Left ventricle myocardium inferior (tissue), 1 donor: ENCODE measurements at places on chromosomes 12 and 14.

- no peak for DNase-seq
These were observed 144.1 kb upstream of the SEL1L start for GRCh38 chr14:81677736-81678135.

GRCh38 chr14:90058876-90059458 lies 2.8 kb upstream of the KCNK13 start:
- DNase-seq = no peak

GRCh38 chr12:124004233-124004875 lies 31.3 kb downstream of the ZNF664 start:
- DNase-seq = no peak

DNA sequence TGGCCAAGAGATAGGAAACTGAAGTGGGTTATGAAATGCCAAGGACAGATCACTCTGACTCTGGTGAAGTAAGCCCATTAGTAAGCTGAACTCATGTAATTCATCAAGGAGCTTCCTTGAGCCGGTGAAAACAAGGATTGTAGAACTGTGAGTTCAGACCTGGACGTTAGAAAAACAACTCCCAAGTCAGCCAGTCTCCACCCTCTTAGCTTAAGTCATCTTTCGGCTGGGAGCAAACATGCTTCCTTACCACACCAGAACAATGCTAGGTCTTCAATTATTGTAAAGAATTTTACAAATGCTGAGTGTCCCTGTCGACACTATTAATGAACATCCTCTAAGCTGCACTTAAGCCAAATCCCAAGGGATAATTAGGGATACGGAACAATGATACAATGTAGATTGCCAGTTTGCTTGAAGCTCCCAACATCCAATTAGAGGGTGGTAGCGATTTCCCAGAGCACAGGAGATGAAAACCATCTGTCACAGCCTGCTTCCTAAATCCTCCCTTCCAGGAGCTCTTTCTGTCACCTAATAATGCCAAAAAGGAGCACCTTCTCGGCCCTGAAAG lies 45.7 kb upstream of the VASH1 start:
- no peak for DNase-seq

GRCh38 chr12:126233625-126234024 lies 1168.4 kb downstream of the AACS start:
- no peak for DNase-seq

DNA sequence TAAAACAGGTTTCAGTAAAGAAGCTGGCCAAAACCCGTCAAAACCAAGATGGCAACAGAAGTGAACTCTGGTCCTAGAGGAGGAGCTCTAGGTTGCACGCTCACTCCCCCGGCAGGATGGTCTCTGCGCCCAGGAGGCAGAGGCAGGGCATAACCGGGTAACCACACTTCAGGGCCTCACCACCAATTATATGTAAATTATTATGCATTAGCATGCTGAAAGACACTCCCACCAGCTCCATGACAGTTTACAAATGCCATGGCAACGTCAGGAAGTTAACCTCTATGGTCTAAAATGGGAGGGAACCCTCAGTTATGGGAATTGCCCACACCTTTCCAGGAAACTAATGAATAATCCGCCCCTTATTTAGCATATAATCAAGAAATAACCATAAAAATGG lies 20.1 kb upstream of the SLC6A12 start:
- DNase-seq = no peak

DNA sequence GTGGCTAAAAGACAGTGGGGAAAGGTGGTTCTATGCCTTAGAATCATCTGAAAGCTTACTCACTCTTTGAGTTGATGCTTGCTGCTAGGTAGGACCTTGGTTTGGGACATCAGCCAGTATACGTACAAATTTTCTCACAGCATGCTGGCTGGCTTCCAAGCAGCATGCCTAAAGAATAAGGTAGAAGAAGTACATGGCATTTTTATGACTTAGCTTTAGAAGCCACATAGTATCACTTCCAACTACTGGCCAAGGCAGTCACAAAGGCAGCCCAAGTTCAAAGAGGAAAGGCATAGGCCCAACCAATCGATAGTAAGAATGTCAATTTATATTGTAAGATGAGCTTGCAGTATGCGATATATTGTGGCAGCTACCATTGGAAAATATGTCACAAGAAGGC lies 284.2 kb upstream of the CAND1 start:
- no peak for DNase-seq

- DNase-seq = peak; percentile 53
These were observed 70.2 kb upstream of the GPHB5 start for GRCh38 chr14:63388766-63389431.

DNA sequence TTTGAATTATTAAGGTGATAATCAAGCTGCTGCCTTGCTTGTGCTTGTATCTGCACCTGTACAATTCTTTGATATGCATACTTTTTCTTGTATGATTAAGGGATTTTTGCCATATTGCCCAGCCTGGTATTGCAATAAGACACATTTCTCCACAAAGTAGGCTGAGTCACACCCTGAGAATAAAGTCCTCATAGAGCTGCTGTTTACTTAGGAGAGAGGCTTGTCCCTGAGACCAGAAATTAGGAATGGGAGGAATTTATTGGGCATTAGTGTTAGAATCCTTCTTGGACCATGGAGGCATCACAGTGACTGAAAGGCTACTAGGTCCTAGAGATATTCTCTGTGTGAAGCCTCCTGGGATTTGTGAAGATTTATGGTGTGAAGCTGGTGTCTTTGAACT lies 506.8 kb upstream of the FBXO33 start:
- no peak for DNase-seq

DNA sequence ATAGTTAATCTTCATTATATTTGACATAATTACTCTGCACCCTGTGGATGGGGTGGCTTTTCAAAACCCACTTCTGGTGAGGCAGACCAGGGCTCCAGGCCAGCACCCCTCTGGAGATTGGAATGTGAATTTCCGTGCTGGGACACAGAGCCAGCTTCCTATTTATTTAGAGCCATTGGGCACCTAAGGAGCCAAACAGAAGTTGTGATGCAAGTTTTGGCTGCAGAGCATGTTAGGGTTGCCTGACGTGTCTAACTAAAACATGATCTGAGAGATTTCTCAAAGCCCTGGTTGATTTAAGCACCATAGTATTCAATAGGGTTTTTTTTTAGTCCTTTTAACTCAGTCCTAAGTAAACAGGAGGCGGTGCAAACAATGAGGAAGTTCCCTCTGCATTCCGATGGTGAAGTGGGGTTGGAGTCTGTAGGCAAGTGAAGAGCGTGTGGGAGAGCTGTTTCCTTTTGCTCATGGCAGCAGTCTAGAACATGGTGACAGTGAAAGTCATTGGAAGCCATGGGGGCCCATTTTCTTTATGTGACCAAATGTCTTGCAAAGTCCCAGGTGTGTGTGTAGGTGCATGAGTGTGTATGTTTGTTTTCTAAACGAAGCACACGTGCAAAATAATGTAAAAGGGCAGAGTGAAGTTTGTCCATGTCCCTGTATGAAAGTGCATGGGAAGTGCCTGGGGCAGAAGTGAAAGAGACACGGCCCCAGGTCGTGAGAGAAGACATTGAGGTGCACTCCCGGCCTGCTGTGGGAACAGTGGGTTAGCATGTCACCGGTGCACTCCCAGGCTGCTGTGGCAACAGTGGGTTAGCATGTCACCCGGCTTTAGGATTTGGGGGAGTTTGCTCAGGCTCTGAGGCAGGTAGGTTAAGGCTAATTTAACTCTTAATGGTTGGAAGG lies 117.7 kb downstream of the PRKCH start:
- peak; percentile 25 for DNase-seq

- peak; percentile 55 for DNase-seq
These were observed 4.1 kb upstream of the SLC7A7 start for GRCh38 chr14:22819151-22819988.

DNA sequence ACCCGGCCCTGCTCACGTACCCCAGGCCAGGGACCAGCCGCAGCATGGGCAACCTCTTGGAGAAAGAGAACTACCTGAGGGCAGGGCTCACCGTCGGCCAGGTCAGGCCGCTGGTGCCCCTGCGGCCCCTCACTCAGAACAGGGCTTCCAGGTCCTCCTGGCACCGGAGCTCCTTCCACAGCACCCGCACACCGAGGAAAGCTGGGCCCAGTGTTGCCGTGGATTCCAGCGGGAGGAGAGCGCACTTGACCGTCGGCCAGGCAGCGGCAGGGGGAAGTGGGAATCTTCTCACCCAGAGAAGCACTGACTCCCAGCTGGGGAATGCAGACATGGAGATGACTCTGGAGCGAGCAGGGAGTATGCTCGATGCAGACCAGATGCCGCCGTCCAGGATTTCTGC lies 7.9 kb upstream of the VAMP1 start:
- DNase-seq = no peak

- DNase-seq = no peak
These were observed 11.4 kb upstream of the NID2 start for GRCh38 chr14:52080158-52080800.

- DNase-seq = no peak
These were observed 724 bp upstream of the CS start for GRCh38 chr12:56300644-56301464.

DNA sequence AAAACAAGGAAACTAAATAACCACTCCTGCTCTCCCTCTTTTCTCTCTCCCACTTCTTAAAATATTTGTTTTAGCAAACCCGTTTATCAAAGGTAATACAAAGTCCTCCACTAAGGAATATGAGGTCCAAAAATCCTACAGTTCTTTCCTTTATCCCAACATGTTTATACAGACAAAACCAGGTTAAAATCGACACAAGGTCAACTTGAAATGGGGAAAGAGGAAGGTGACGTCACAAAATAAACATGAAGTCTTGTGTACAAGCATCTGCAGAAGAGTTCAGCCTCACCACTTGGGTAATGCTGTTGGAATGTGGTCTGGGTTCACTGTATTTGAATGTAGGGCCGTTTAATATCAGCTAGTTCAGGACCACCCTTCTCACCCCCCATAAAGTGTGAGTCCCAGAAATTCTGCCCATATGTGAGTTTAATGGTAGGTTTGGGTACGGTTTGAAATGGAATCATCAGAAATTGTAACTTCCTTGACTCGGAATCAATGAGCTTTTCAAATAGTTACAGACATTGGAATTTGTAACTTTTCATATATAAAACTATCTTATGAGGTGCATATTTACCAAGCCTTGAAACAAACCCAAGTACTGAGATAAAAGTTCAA lies 120.0 kb upstream of the SLC38A2 start:
- DNase-seq = no peak

- peak; percentile 59 for DNase-seq
These were observed 168.7 kb upstream of the HIF1A start for GRCh38 chr14:61526405-61527312.

- no peak for DNase-seq
These were observed 130.7 kb downstream of the SMOC1 start for GRCh38 chr14:70009961-70010360.

GRCh38 chr14:79487632-79488031 lies 723.7 kb downstream of the DIO2 start:
- DNase-seq = no peak

DNA sequence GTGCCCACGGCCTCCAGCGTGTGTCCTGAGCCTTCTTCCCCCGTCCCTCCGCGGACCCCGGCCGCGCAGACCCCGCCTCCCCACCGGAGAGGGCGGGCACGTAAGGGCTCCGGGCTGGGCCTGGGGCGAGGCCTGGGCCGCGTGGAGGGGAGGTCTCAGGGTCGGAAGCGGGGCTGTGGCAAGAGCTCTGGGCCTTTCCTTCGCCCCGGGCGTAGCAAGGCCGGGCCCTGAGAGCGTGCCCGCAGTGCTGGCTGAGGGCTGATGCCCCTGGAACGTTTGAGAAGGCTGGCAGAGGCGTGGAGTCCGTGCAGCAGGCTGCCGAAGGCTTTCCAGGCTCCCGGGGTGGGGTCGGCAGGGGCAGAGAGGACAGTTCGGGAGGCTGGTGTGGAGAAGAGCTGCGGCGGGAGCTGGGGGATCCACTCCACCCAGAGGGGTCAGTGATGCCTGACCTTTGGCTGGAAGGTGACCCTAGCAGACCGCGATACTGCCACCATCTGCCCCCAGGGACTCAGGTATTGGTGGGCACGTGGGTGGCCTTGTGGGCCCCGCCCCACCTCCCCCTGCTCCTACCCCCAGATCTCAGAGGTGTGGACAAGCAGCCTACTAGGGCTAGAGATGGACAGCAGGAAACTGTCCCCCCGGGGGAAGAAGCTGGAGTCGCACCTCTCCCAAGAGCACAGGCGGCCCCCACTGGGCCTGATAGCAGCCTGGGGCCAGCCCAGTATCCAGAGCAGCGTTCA lies 558 bp downstream of the TEX22 start:
- DNase-seq = no peak

- no peak for DNase-seq
These were observed 985.7 kb upstream of the FBXO33 start for GRCh38 chr14:40417777-40418401.
